ENCODE measurements at places on chromosomes 5 and 9.

DNA sequence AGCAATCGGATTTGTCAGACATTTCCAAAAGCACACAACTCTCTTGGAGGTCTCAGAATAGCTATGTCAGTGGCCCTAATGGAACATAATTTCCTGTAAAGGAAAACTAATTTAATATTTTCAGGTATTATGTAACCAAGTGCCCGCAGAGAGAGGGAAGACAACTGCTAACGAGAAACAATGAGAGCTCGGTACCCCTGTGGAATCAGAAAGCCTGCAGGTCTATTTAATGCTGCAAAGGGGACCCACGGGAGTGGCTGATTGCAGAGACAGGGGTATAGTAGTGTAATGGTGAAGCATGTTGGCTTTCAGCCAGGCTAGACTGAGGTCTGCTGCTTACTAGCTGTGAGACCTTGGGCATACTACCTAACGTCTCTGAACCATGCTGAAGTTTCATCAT is 508.1 kb upstream of the BRINP1 start:
- DNase-seq: no peak

DNA sequence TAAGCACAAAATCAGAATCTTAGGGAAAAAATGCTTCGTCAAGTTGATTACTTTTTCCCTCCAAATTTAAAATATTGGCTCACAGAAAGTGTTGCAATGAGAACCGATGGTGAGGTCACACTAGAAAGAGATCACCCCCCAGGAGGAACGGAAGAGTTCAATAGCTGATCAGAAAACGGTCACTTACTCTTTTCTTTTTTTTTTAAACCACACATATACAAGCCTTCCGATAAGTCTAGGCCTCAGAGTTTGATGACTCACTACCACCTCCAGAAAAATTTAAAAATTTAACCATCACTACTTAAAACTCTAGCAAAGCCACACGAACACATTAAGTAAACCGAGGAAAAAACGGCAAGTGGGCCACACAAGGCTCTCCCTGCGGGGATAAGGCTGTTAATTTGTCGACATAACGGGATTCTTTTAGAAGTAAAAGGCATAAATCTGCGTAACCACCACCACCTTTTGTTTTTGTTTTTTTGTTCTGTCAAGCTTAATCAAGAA is 1.2 kb downstream of the SURF4 start:
- no peak for DNase-seq

- DNase-seq: no peak
These were observed 72.4 kb downstream of the NNT start for GRCh38 chr5:43675357-43675756.

DNA sequence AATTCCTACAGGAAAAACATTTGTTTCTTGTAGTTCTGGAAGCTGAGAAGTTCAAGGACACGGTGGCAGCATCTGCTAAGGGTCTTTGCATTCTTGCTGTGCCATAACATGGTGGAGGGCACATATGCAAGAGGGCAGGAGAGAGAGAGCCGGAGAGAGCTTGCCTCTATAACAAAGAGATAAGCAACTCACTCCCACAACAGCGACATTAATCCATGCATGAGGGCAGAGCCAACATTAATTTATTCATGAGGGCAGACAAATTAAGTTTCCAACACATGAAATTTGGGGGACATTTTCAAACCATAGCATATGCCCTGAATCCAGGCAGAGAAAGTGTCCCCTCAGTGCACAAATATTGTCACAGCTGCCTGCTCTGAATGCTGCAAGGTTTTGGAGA is 4.4 kb upstream of the GTF3C5 start:
- DNase-seq: no peak

DNA sequence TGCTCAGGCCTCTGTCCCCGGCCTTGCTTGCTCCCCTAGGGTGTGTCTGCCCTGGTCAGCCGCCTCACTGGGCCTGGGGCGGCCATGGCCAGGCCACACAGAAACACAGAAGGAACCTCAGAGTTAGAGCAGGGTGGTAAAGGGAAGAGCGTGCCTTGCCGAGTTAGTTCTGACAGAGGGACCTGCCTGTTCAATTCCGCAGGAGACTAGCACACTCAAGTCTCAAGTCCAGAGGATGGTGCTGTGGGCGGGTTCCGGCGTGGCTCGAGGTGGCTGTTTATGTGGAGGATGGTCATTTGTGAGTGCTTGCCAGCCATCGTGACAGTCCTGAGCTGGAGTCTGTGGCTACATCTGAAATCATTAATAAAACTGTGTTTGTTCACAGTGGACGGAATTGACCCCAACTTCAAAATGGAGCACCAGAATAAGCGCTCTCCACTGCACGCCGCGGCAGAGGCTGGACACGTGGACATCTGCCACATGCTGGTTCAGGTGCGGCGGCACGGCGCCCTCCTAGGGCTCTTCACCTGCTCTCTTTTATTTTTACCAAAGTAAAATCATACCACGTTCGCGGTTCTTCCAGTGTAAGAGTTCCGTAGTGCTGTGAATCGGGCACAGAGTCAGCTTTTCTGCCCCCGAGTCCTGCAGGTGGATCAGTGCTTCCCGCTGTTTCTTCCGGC is 95.5 kb upstream of the CACNA1B start:
- DNase-seq: no peak

GRCh38 chr9:86766912-86767311 is 180.4 kb downstream of the GAS1 start:
- DNase-seq: no peak

DNA sequence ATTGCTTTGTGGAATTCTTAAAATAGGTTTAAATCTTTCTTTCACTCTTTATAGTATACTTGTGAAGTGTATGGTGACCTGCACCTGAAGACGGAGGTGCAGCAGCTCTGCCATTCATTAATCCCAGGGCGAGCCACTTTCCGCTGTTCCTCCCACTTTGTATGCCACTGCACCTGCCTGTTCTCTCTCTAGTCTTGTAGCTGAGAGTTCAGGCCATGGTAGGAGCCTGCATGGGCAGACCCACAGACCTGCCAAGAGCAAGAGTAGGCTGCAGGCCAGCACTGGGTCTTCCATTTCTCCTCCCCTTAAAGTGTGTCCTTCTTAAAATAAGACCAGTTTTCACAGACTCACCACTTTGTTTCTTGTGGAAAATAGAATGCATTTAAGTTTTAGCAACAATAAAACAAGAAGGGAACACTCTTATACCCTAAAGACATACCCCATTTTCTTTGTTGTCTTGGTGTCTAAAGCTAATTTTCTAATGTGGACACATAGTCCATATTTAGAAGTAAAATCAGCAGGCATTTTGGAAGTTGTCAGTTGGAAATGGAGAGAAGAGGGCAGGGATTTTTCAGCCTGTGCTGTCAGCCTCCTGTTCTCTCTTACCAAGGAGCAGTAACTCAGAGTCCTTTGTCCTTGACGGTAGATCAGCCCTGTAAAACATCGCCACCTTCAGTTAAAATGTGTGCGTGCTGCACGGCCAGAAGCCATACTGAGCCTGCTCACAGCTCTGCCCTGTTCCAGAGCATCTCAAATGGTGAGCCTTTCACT is 103.2 kb downstream of the SNCAIP start:
- peak; percentile 75 for DNase-seq

- DNase-seq: no peak
These were observed 289.6 kb downstream of the SEC61B start for GRCh38 chr9:99511723-99512122.

GRCh38 chr9:104758974-104759373 is 5.0 kb upstream of the NIPSNAP3B start:
- peak; percentile 15 for DNase-seq

GRCh38 chr9:94956731-94957130 is 230.2 kb downstream of the AOPEP start:
- DNase-seq: no peak

GRCh38 chr9:32776201-32776600 is 7.1 kb upstream of the TMEM215 start:
- DNase-seq: no peak

GRCh38 chr5:109161914-109162683 is 247.7 kb downstream of the PJA2 start:
- no peak for DNase-seq

GRCh38 chr9:95134457-95134881 is 183.0 kb downstream of the FANCC start:
- no peak for DNase-seq

- DNase-seq: no peak
These were observed 12.4 kb downstream of the SMAD5 start for GRCh38 chr5:136145030-136145429.

DNA sequence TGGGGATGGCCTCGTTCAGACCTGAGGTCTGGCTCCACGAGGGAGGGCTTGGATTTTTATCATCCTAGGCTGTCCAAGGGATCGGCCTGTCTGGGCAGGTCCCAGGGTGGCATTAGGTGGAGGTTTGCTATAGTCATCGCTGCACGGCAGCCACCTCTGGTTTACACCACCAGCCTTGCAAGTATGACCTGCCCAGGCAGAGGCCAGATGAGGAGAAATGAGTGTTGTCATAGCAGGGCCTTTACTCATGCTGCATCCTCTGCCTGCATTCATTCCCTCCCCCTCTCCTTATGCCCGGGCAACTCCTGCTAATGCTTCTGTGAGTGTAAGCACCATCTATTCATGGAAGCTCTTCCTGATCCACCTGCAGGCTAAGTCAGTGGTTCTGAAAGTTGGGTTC is 15.3 kb upstream of the NDST1 start:
- no peak for DNase-seq

DNA sequence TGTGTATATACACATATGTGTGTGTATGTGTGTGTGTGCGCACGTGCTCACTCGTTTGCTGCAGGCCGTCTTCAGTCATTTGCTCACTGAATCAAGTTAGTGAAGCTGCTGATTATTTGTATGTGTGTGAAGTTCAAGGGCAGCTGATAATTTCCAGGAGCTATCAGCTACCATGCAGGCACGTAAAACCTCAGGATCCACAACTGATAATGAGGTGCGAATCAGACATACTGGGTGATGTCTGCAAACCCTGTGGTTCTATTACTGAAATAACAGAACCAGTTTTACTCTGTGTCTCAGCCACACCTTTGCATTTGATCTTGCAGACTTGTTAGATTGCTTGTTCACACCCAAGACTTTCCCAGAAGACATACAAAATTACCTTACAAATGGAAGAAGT is 257.6 kb downstream of the TAF11L14 start:
- DNase-seq: no peak

- no peak for DNase-seq
These were observed 39.6 kb upstream of the RXRA start for GRCh38 chr9:134286471-134287245.

DNA sequence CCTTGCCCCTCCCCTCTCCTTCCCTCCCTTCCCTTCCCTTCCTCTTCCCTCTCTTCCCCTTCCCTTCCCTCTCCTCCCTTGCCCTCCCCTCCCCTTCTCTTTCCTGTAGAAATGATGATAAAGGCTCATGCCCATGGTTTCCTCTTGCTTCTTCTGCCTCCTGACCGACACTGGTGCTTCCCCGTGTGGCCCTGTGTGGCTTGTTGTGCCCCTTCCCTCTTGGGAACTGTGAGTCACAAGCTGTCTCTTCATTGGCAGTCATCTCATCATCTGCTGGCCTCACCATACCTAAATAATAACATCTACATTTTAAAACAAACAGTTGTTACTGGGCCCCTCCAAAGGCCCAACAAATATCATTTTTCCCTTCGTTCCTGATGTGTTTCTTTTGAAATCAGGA is 11.7 kb upstream of the CARNMT1 start:
- no peak for DNase-seq

- DNase-seq: no peak
These were observed 273.2 kb downstream of the ENC1 start for GRCh38 chr5:74367241-74367733.

DNA sequence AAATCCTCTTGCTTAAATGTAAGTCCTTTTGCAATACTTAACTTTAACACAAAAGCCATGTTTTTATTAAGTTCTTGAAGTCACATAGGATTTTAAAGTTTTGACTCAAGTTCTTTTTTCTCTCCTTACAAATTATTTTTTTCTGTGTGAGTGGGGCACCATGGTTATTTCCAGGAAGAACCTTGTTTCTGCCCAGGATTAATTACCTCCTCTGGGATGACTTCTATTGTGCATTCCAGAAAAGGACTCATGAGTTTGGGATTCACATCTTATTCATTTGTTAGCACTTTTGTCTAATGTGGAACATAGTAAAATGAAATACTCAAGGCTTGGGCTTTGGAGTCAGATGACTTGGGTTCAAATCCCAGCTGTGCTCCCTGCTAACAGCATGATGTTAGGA is 421.4 kb upstream of the WWC1 start:
- no peak for DNase-seq

GRCh38 chr9:129042016-129042415 is 5.6 kb downstream of the MIGA2 start:
- no peak for DNase-seq

DNA sequence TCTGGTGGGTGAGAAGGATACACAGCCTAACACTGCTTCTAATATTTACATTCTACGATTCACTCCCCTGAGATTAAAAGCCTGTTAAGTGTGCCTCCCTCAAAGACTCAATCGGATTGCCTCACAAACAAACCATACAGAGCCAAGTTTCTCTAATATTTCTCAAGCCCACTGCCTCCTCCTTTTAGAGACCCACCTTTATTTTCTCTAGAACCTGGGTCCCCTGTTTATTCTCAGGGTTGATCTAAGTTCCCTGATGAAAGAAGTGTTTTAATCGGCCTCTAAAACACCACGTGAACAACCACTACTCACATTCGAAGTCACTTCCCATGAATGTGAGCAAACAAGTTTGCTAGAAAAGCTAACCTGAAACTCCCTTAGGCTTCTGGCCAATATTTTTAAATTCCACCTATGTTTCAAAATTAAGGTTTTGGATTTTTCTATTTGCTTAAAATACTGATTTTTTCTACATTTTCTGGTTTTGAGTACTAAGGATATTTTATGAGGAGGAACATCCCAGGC is 76.5 kb downstream of the GLIS3 start:
- DNase-seq: no peak

- DNase-seq: no peak
These were observed 130.1 kb downstream of the LRRC70 start for GRCh38 chr5:62708481-62709325.

- no peak for DNase-seq
These were observed 290.8 kb downstream of the MSX2 start for GRCh38 chr5:175015028-175015685.

GRCh38 chr5:54608423-54609085 is 91.0 kb downstream of the SNX18 start:
- no peak for DNase-seq

- peak; percentile 91 for DNase-seq
These were observed 71.9 kb downstream of the MVB12B start for GRCh38 chr9:126398403-126399058.

GRCh38 chr9:21709464-21710058 is 92.9 kb upstream of the MTAP start:
- peak; percentile 40 for DNase-seq

- DNase-seq: no peak
These were observed 29.3 kb upstream of the PHYKPL start for GRCh38 chr5:178261666-178262600.

- DNase-seq: no peak
These were observed 16.2 kb upstream of the MAT2B start for GRCh38 chr5:163489055-163489744.

GRCh38 chr5:169758886-169759285 is 121.8 kb downstream of the DOCK2 start:
- DNase-seq: no peak

GRCh38 chr5:37071487-37071886 is 177.7 kb downstream of the CPLANE1 start:
- no peak for DNase-seq

- DNase-seq: no peak
These were observed 31.6 kb downstream of the NUP188 start for GRCh38 chr9:128979111-128979510.

Data from D341Med (cell line).